HTR-8/SVneo (cell line): ENCODE measurements at places on chromosomes 2 and 18.

DNA sequence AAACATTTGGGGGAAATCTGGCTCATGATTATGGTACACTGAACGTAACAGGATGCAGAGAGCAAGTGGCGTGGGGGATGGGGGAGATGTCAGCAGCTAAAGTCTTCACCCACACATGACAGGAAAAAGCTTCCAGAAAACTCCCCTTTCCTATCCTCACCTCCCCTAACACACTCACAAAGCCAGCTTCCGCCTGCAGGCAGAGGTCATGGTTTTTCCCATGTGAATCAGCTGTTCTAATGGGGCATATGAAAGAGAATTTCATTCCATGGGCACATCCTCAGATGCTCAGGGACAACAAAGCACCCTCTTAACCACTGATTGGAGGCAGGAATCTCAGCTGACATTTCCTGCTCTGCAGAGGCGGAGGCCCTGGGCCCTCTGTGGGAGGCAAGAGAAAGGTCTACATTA lies 129.1 kb downstream of the TSN start:
- DNase-seq: no peak

GRCh38 chr18:53234610-53235009 lies 894.6 kb downstream of the DCC start:
- DNase-seq: no peak

- DNase-seq: no peak
Measured at GRCh38 chr2:165877565-165878550, 75.7 kb downstream of the TTC21B start.

- DNase-seq: no peak
Measured at GRCh38 chr2:9596621-9597311, 34.0 kb downstream of the YWHAQ start.

DNA sequence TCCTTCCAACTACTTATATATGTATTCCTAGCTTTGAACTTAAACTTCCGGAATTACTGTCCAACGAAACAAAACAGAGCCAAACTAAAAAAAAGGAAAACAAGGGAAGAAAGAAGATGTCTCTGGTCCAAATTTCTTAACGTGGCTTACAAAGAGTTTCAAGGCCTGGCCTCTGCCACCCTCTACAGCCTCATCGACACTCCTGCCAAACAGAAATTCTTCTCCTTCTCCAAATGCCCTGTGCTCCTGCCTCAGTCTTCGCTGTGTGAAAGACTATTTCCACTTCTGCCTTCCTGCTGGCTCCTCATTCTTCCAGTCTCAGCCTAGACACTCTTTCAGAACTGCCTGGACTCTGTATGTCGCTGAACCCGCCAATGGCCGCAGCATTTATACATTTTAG lies 249.2 kb downstream of the TXNL1 start:
- no peak for DNase-seq

GRCh38 chr18:56112984-56113383 lies 525.0 kb upstream of the TCF4 start:
- no peak for DNase-seq

DNA sequence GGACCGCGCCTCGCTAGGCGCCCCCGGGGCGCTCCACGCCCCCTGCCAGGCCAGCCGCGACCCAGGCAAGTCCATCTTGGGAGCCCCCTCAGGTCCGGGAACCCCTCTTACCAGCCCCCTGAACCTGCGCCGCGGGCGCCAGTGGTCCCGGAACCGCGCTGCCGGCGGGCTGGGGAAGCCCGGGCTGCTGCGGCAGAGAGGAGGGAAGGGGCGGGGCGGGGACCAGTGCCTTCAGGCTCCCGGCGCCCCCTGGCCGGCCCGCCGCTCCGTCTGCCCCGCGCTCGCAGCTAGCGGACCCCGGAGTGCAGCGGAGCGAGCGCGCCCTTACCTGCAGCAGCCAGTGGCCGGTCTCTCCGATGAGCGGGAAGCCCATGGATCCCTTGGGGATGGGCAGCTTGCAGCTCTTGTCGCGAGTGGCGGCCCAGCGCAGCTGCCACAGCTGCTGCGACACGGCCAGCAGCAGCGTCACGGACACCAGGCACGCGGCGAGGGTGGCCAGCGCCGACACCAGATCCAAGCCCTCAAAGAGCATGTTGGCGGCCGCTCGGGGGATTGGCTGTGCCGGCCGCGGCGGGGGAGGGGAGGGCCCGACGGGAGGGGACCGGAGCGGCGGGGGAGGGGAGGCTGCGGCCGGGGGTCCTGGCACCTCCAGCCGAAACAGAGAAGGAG lies at the start of gene CYP26B1:
Gene CYP26B1 (minus strand): TSS at position 560 of the 669 bp plus-strand sequence. CDS start 28 bp downstream, at position 532.
- DNase-seq: no peak

DNA sequence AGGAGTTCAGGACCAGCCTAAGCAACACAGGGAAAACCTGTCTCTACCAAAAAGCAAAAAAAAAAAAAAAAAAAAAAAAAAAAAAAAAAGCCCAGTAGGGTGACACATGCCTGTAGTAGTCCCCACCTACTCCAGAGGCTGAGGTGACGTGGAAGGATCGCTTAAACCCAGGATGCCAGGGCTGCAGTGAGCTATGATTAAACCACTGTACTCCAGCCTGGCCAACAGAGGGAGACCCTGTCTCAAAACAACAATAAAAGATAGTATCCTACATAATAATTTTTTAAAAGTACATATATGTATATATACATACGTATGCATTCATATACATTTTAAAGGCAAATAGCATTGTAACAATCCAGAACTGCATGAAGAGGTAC lies 51.7 kb downstream of the SOS1 start:
- DNase-seq: no peak

DNA sequence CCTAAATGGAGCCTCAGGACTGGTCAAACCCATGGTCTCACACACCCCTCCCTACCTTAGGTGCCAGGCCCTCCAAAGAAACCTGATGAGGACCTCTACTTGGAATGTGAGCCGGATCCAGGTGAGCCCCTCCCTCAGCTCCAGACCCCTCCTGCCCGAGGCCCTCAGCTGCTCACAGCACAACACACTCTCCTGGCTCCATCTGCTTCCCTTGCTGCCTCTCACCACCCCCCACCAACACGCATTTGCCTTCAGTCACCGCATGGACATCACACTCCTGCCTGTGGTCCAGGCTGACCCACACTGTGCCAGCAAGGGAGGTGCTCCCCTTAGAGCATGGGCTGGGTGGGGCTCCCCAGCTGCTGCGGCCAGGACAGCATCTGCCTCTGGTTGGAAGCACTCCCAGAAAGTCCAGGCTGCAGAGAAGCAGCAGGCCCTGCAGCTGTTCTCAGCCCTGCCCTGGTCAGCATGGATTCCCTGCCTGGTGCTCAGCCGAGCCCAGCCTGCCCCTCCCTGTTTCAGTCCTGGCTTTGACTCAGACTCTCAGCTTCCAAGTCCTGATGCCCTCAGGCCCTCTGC lies 15.1 kb downstream of the SH2D6 start:
- peak; percentile 71 for DNase-seq

- DNase-seq: no peak
Measured at GRCh38 chr18:31450409-31450808, 2.9 kb downstream of the DSG3 start.
